ENCODE measurements at places on chromosomes 7 and 10.

- no peak for DNase-seq
Measured at GRCh38 chr7:90246171-90246570, 1.2 kb downstream of the CFAP69 start.

DNA sequence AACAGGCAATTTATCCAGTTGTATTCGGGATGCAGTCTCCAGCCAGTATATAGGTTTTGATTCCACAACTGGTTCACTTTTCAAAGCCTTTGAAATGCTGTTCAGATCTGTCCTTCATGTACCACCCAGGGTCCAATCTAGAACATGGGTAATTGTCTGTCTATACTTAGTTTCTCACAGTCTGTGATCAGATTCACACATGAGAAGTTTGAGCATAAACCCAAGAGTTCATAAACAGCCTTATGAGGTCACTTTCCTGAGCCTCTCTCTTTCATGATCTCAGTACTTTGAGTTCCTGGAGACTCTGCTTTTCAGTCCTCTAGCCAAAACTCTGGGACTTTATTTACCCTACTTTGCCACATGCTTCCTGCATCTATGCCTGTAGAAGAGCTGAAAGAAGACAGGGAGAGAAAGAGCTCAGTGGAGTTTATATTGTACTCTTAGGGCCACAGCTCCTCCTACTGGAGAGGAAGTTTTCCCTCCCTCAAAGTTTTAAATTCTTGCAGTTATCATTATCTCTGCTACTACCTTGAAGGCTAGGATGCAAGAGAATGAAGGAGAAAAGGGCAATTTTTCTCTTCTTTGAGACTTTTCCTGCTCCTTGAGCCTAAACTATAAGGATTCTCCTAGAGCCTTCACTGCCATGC, 172.0 kb downstream of the ZEB1 start:
- no peak for DNase-seq

GRCh38 chr10:83427101-83427500, 712.2 kb upstream of the GHITM start:
- no peak for DNase-seq

DNA sequence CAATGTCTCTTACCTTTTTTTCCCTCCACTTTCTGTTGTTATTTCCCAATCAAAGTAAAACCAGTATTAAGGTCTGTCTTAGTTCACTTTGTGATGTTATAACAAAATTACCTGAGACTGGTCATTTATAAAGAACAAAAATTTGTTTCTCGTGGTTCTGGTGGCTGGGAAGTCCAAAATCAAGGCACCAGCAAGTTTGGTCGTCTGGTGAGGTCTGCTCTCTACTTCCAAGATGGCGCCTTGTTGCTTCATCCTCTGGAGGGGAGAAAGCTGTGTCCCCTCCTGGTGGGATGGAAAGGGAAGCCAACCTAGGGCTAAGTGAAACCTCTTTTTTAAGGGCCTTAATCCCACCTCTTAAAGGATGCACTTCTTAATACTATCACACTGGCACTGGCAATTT, 22.3 kb upstream of the INSYN2A start:
- no peak for DNase-seq

GRCh38 chr7:48028938-48029337, at the start of gene SUN3:
Gene SUN3, minus strand, starts transcription at chr7:48029107. Its CDS starts 169 bp downstream, at chr7:48028938.
- no peak for DNase-seq

DNA sequence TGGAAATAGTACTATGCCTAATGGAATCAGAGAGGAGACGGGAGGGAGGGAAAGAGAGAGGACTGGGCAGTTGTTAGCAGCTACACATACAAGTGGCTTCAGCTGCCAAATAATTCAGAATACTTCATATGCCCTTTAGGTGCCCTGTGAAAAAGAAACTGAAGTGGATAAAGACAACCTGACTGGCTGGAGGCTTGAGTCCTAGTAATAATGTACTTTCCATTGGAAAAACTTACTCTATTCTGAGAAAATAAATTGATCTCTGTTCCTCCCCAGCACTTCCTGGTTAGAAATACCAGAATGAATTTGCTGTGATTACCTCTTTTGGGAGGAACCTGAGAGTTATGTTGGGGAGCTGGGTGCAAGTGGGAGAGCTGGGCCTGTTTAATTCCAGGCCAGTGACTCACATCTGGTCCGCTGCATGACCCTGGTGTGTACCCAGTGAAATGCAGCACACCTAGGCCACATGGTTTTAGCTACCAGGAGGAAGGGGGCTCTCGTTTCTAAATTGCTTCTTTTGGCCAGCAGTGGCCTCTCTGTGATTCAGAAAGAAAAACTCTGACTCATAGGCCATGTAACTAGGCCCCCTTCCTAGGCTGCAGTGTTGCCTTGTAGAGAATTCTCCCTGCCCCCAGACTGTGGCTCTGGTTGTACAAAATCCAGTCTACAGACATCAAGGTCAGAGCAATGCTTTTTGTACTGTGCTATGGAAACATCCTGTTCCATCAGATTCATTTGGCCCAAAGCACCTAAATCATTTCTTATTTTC, 6.5 kb downstream of the AGFG2 start:
- DNase-seq, result peak; percentile 49

GRCh38 chr10:56258378-56258777, 102.7 kb downstream of the ZWINT start:
- no peak for DNase-seq

- DNase-seq, result no peak
Measured at GRCh38 chr10:101563007-101563406, 25.1 kb downstream of the POLL start.

GRCh38 chr10:22453948-22454591, 108.8 kb downstream of the SPAG6 start:
- no peak for DNase-seq

DNA sequence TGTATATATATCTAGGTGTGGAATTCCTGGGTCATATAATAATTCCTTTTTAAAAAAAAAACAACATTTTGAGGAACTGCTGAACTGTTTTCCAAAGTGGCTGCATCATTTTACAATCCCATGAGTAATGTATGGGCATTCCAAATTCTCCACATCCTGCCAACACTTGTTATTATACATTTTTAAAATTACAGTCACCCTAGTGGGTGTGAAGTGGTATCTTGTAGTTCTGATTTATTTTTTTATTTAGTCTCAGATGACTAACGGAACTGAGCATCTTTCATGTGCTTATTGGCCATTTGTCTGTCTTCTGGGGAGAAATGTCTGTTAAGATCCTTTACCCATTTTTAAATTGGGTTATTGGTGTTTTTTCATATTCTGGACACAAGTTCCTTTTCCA, 12.0 kb upstream of the KLHL7 start:
- no peak for DNase-seq

- no peak for DNase-seq
Measured at GRCh38 chr7:128785738-128786137, 6.0 kb upstream of the CCDC136 start.

DNA sequence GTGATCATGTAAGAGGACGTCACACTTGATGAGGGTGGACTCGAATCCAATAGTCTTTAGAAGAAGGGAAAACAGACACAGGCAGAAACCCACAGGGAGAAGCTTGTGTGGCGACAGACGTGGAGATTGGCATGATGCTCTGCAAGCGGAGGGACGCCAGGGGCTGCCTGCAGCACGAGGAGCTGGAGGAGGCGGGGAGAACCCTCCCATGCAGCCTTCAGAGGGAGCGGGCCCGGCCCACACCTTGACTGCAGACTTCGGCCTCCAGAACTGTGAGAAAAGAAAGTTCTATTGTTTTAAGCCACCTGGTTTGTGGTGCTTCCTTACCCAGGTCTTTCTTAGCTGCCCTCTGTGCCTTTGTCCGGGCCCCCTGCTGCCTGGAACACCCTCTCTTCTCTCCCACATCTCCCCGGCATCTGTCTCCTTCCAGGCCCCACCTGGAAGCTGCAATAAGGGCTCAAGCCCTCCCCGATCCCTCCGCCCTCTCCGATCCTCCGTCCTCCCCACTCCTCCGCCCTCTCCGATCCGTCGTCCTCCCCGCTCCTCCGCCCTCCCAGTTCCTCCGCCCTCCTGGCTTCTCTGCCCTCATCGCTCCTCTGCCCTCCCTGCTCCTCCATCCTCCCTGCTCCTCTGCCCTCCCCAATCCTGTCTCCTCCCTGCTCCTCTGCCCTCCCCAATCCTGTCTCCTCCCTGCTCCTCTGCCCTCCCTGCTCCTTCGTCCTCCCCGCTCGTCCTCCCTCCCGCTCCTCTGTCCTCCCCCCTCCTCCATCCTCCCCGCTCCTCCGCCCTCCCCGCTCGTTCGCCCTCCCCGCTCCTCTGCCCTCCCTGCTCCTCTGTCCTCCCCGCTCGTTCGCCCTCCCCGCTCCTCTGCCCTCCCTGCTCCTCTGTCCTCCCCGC, 17.4 kb upstream of the PRKAG2 start:
- no peak for DNase-seq

DNA sequence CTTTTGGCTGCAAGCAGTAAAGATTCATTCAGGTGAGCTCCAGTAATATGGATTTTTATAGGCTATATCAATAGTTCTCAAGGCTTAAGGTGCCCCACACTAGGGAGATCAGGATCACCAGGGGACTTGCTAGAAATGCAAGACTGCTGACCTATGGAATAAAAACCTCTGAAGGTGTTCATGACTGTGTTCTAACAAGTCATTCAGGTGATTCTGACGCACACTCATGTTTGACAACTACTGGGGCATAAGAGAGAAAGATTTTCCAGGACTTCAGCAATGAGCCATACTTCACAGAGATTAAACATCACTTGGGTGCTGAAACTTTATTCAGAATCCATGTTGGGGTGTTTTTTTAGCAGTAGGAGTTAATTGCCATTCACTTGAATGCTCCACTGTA, 4.8 kb upstream of the TAS2R38 start:
- DNase-seq, result no peak

- DNase-seq, result no peak
Measured at GRCh38 chr7:121039510-121039822, 51.0 kb downstream of the CPED1 start.

DNA sequence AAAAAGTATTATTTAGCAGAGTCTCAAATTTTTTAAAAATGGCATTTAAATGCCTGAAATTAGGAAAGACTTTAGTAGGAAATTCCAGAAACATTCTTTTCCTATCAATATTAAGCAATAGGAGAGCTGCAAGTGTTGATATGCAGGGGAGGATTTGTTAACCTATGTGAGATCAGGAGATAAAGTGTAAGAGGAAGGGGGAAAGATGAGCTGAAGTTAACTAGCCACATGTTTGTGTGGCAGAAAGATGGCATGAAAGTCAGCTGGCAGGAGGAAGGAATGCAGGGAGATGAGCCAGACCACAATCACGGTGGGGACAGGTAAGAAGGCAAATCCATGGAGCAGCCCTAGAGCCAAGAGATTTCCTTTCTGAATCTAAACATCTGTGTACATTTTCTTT, 303.6 kb downstream of the MAGI2 start:
- no peak for DNase-seq

GRCh38 chr7:20560325-20561180, 54.9 kb upstream of the ABCB5 start:
- no peak for DNase-seq

GRCh38 chr10:93873420-93874115, 20.2 kb upstream of the SLC35G1 start:
- DNase-seq, result no peak

- no peak for DNase-seq
Measured at GRCh38 chr10:53379956-53380355, 607.4 kb upstream of the MBL2 start.

GRCh38 chr7:7821517-7821916, 103.1 kb upstream of the RPA3 start:
- no peak for DNase-seq

- no peak for DNase-seq
Measured at GRCh38 chr10:78806681-78807221, 262.0 kb upstream of the ZMIZ1 start.

DNA sequence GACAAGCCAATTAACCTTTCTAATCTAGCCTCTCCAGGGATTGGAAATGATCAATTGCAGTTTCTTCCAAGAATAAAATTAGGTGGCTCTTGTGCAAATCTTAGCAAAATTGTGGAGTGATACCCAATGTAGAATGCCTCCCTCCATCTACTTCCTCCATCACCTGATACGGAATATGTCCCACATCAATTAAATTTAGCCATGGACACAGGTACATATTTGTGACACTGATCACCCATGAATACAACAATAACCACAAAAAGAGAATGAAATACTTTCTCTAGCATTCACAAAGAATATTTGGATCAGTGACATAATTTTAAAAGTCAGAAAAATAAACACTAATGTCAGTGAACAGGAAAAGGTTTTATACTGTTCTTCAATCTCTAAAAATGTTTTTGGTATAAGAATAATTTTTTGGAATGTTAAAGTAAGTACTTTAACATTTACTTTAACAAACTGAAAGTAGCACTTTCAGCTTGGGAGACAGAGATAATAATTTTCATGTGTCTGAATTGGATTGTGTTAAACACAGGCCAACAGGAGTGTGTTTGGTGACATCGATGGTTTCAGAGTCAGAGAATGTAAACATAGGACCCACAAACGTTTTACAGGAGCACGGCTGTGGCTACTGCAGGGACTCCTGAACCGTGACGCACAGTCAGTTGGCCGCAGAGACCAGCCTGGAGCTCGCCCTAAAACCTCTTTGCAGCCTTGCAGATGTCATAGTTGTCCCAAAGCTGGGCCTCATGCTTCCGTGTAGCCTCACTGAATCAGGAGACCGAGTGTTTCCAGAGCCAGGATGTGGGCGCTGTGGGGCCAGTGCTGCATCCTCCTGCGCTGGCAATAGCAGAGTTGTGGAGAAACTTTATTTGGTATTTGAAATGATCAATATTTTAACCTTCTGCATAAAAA, 7.2 kb downstream of the RBM20 start:
- no peak for DNase-seq

DNA sequence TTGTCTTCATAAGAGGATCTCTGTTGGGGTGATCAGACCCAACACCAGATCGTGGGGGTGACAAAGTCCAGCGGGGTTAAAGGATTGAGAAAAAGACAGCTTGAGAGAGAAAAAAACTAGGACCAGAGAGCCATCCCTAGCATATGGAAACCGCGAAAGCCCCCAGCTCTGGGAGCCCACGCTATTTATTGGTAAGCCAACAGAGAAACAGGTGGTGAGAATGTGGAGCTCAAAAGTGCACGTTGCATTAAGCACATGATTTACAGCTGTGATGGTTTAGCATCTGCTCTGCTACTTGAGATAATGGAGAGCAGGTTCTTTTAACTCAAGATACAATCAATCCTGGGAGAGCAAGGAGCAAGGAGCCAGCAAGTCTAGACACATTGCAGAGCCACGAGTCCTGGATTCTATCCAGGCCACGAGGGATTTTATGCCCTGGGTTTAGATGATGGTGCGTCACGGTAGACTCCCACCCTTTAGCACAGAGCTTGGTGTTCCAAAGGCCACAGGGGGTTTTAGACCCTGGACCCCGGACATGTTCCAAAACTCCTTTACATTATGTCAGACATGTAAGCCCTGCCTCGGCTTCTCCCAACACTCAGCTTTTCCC, 755.2 kb upstream of the SORCS1 start:
- DNase-seq, result no peak

GRCh38 chr10:34895977-34896376, 80.9 kb upstream of the PARD3 start:
- no peak for DNase-seq

- no peak for DNase-seq
Measured at GRCh38 chr7:41695661-41696322, 7.1 kb downstream of the INHBA start.

- DNase-seq, result no peak
Measured at GRCh38 chr10:125190414-125190813, 30.1 kb upstream of the CTBP2 start.

- no peak for DNase-seq
Measured at GRCh38 chr7:82183634-82184033, 259.9 kb downstream of the CACNA2D1 start.

GRCh38 chr7:155407799-155408198, 50.1 kb upstream of the EN2 start:
- DNase-seq, result no peak

- DNase-seq, result no peak
Measured at GRCh38 chr10:22326145-22326702, 5.3 kb downstream of the BMI1 start.

GRCh38 chr10:22341190-22341925, 3.9 kb upstream of the SPAG6 start:
- DNase-seq, result no peak
